ENCODE measurements at places on chromosomes 6 and 20.
A peak's percentile ranks its signal among the peaks of the same experiment; 100 is the strongest.

- no peak for DNase-seq
Measured at GRCh38 chr6:105940990-105941389, 145.1 kb upstream of the PRDM1 start.

DNA sequence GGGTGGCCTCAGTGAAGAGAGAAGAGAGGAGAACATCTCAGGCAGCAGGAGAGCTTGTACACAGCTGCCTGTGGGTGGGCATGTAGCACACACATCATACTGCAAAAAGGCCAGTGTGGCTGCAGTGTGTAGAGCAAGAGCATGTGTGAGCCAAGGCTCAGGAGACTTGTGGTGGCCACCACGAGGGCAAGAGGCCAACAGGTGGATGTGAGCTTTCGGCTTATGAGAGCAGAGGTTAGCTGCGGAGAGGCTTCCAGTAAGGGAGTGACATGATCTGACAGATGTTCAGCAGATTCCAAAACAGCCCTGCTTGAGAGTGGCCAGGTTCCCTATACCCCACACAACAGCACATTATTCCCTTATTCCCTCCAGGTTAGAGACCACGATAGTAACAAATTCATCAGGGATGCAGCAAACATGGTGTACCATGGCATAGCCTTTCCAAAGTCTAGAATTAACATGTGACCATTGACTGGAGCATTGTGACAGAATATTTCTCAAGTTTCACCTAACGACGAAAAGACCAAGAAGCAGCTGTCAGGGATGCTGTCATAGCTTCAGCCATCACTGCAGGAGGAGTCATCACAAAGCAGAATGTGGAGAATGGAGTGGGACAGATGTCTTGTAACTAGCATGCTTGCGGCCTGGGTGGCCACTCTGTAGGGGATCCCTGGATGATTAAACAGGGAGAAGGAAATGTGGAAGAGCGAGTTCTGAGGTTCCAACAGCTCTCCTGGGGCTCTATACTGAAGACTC, 23.1 kb downstream of the HM13 start:
- no peak for DNase-seq

- peak; percentile 63 for DNase-seq
Measured at GRCh38 chr6:42104095-42104803, 38.2 kb downstream of the C6orf132 start.

DNA sequence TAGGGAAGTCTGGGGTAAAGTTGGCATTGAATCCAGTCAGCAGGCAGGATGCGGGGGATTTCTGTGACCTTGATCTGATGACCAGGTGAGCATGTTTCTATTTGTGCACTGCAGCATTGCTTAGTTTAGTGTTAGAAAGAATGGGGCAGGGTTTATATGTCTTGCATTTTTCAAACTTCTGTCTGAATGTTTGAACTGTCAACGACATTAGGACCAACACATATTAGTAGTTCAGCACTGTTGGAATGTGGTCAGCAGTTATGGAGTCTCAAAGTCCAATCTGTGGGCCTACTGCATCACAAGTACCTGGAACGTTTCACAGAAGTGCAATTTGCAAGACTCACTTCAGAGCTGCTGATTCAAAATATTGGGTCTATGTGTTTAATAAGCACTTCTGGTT, 276.6 kb upstream of the BMP2 start:
- no peak for DNase-seq

GRCh38 chr20:49248301-49248700, 29.1 kb downstream of the DDX27 start:
- DNase-seq: no peak

Measured in CD4-positive, alpha-beta T cell treated with Interleukin-4 for 4 hours (primary cell).